Activated T-cell treated with anti-CD3 and anti-CD28 coated beads for 1 hour (primary cell): ENCODE measurements at places on chromosomes 11 and 22.

DNA sequence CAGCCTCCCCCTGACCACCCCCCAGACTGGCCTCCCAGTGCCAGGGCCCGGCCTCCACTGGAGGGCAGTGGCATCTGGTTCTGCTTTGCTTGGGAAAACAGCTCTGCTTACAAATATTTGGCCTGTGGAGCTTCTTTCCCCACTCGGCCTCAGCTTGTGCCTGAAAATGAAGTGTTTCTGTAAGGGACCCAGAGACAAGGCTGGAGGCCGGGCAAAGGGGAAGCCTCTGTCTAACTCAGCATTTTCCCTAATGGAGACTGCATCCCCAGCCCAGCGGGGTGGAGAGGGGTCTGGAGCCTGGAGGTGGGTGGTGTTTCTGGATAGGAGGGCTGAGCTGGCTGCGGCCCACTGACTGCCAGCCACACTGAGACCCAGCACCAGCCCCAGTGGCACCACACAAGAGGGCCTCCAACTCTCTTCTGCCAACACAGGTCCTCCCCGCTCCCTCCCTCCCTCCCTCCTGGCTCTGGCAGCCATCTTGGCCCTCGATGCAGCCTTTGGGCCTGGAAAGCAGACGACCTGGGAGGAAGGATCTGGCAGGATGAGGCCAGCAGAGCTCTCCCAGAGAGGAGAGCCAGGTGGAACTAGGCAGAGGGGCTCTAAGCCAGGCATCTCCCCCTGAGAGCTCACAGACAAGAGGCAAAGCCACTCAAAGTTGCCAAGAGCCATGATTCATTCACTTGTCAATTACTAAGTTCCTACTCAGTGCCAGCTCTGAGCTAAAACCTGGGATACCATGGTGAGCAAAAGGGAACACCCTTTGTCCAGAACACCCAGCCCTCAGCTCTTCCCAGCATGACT, 77.1 kb upstream of the CD82 start:
- no peak for DNase-seq

DNA sequence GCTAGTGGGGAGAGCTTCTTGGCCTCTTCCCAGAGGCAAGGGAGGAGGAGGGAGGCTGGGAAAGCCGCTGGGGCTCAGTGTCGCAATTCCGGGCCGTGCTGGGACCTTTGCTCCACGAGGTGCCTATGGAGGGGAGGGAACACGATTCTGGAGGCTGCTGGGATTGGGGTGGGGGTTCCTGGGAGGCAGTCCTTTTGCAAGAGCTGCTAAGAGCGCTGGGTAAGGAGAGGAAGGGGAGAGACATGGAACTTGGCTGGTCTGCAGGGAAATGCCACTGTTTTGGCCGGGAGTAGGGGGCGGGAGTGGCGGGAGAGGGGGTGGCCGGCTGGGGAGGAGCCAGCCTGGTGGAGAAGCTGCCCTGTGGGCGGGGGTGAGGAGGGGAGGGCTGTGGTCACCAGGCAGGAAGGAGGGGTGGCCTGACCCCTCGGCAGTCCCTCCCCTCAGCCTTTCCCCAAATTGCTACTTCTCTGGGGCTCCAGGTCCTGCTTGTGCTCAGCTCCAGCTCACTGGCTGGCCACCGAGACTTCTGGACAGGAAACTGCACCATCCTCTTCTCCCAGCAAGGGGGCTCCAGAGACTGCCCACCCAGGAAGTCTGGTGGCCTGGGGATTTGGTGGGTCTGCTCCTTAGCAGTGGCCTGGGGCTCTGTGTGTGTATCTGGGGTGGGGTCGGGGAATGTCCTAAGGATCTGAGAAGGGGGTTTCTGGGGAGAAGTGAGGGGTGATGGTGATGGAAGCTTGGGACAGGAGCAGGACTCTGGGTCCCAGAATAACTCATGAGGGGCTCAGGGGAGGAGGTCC, at the start of gene NR1H3:
TSS of gene NR1H3 (plus strand) at position 480 of the 800 bp plus-strand sequence. CDS start 1,221 bp downstream, outside the sequence.
- no peak for DNase-seq

GRCh38 chr11:45154276-45154675, 7.8 kb downstream of the PRDM11 start:
- DNase-seq = no peak

- DNase-seq = no peak
Measured at GRCh38 chr22:40121461-40121860, 56.3 kb upstream of the TNRC6B start.

GRCh38 chr11:63558459-63559157, 4.6 kb downstream of the PLAAT2 start:
- no peak for DNase-seq

DNA sequence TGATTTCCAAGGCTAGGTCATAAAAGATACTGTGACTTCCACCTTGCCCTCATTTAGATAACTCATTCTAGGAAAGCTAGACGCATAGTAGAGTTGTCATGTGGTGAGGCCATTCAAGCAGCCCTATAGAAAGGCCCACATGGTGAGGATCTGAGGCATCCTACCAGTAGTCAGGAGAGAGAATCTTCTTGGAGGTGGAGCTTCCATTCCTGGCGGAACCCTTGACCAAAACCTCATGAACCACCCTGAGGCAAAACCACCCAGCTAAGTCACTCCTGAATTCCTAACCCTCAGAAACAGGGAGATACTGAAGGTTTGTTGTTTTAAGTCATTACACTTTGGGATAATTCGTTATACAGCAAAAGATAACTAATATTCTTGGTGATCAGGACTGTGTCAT, 2.9 kb upstream of the HDHD5 start:
- DNase-seq = no peak

DNA sequence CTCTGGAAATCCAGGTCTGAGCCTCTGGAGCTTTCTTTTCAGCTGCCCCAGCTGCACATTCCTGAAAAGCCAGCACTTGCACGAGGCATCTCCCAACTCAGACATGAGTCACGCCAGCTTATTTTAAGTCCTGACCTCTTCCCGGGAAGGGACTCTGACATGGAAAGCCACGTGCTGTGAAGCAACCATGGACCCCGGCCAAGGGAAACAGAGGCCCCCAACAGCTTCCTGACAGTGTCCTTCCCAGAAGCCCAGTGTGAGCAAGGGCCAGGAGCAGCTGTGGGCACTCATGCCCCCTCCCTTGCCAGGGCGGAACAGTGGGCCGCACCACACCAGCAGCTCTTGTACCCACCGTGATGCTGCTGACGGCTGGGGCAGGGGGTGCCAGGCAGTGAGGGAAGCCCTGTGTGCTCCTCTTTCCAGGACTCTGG, 118.8 kb upstream of the CADM1 start:
- no peak for DNase-seq

DNA sequence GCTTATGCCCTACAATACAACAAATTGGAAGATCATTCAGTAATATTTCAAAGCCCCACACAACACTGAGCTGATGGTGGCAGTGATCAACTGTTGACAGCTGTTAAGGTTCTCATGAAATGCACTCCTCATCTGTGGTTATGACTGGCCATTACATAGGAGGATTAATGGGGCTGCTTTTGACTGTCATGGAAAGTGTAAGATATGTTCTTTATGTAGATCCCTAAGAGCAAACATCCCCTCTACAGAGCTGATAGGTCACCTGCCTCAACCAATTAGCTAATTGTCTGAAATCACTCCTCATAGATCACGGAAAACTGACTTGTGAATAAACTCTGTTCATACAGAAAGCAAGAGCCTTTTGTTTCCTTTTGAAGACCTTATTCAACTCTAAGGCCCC, 78.1 kb downstream of the GAB2 start:
- DNase-seq = no peak
